Cerebellar cortex (tissue), 1 donor: ENCODE measurements at places on chromosomes 11 and 22.

GRCh38 chr11:13629779-13630178 lies 38.7 kb upstream of the FAR1 start:
- no peak for DNase-seq

DNA sequence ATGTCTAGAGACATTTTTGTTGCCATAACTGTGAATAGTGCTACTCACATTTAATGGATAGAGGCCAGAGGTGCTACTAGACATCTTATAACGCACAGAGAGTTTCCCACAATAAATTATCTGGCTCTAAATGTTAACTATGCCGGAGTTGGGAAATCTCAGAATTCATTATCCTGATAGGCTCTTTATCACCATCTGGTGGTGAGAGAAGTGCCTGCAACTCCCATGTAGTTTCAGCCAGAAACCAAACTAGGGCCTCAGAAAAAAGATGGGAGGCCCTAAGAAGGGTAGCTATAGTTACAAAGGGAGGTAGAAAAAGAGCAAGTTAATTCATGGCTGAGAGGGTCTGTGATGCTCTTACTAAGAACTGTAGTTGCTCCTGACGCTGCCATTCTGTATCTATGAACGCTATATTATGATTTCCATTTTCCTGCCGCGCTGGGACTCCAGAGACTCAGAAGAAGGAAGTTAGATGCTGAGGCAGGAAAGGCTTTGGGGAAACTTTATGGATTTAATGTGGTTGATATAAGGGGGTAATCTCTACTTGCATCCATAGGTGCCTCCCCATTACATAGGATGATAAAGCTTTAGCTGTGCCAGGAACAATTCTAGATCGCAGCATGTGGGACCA lies 22.9 kb upstream of the MRPL17 start:
- DNase-seq, result peak; percentile 66

DNA sequence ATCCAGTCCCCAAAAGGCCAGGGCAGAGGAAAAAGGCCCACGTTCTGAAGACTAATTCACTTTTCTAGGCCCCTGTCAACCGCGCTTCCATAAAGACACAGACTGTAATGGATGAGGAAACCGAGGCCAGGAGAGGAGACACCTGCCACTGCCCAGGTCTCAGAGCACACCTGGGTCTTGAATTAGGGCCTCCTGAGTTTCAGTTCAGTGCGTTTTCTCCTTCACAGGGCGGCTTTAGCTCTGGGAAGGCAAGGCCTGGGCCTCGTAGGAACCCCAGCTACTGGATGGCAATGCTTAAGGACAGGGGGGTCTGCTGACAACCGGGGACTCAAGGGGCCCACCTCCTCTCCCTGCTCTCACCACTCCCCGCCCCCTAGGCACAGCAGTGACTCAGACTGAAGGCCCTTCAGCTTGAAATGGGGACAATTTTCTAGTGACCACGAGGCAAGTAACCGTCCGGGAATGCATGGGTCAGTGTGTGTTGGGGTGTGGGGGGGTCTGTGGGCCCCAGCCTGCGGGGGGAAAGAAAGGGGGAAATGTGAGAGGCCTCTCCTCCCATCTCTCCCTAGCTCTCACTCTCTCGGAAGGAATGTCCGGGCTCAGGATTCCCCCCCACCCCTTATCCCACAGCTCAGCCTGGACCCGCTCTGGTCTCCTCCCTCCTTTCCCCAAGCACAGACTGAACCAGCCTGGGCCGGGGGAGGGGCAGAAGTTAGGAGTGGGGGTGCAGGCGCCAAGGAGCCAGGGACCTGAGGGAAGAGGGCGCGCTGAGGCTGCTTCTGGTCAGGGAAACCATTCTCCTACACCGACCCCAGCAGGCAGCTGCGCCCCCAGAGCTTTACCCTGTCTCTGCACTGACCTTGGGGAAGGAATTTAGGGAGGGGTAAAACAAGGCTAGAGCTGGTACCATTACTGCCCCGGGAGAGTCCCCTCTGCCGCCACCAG lies 17.2 kb downstream of the CREB3L1 start:
- peak; percentile 72 for DNase-seq

DNA sequence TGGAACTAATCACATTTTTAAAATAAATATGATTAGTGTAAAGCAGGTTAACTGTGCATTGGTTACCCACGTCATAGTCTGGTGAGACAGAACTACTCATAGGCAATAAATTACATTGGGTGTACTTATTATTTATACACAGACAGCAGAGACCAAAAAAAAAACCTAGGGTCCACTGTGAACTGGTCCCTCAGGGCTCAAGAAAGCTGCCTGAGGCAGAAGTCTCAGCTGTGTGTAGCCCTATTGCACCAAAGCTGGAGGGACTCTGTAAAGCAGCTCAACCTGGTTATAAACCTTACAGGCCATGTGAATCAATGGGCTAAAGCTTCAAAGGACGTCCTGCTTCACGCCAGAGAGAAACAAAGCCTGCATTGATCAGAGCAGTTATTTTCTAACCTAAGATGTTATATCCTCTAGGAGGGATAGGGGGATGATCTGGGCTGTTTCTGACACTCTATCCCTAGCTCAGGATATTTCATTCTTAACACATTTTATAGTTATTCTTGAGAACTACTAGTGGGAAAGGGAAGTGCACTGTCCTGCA lies 432.2 kb upstream of the ANO3 start:
- DNase-seq, result no peak

DNA sequence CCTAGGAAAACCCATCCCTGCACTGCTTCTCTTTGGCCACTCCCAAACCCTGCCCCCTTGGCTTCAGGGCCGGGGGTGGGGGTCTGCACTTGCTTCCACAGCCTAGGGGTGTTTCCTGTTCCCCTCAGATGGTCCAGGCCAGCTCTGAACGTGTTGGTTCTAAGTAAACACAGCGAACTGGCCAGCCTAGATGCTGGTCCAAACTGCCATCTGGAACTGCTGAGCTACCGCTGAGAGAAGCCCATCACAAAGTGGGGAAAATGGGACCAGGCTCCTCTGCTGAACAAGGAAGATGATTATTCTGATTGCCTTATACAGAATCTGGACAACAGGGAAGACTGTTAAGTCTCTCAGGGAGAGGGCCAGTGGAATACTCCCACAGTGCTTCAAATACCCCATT lies 23.5 kb upstream of the YPEL1 start:
- peak; percentile 88 for DNase-seq

DNA sequence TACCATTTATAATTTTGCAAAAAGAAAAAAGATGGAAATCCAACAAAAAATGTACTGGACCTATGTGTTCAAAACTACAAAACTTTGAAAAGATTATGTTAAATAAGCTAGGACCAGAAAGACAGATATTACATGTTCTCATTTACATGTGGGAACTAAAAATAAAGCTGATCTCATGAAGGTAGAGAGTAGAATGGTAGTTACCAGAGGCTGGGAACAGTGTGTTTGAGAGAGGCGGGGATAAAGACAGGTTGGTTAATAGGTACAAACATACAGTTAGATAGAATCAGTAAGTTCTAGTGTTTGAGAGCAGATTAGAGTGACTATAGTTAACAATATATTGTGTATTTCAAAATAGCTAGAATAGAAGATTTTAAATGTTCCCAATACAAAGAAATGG lies 71.6 kb downstream of the USP47 start:
- DNase-seq, result no peak

GRCh38 chr11:73365352-73366264 lies 10.6 kb upstream of the RELT start:
- DNase-seq, result peak; percentile 44

DNA sequence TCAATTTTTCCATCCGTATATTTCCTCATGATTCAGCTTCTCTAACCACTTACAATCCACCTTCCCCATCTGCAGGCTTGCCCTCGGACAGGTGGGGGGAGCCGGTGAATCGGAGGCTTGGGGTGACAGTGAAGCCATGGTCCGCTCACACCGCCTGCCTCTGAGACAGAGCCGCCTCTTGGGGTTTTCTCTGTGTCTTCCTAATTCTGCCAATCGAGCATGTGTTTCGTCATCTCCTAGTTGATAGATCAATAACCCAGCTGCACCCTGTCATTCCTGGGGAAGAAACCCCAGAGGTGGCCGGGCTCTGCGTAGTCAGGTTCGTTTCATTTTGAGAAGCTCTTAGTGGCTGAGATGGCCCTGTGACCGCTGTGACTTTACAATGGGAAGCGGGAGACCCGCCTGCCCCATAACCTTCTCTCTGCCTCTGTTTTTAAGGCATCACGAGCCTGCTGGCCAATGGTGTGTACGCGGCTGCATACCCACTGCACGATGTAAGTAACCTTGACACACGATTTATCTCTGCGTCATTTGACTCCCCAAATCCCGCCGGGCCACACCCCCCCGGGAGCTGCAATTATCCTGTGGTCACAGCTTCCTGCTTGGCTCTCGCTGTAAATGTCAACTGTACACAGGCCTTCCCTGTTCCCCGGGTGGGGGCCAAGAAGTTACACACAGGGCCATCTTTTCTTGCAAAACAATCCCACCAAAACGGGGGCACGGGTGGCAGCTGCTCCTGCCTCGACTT lies 33.3 kb downstream of the ANO1 start:
- no peak for DNase-seq

- DNase-seq, result no peak
Measured at GRCh38 chr11:66239511-66239910, 28.9 kb upstream of the RAB1B start.

DNA sequence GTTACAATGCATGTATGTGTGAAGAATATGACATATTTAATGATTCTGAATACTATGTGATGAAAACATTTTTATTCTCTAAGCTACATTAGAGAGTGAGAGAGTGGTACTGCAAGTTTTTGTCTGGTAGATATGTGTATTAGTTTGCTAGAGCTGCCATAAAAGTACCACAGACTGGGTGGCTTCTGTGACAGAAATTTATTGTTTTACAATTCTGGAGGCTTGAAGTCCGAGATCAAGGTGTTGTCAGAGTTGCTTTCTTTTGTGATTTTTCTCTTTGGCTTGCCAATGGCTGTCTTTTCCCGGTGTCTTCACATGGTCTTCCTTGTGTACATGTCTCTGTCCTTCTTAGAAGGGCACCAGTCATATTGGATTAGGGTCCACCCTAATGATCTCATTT lies 6.9 kb upstream of the OR10W1 start:
- DNase-seq, result no peak

DNA sequence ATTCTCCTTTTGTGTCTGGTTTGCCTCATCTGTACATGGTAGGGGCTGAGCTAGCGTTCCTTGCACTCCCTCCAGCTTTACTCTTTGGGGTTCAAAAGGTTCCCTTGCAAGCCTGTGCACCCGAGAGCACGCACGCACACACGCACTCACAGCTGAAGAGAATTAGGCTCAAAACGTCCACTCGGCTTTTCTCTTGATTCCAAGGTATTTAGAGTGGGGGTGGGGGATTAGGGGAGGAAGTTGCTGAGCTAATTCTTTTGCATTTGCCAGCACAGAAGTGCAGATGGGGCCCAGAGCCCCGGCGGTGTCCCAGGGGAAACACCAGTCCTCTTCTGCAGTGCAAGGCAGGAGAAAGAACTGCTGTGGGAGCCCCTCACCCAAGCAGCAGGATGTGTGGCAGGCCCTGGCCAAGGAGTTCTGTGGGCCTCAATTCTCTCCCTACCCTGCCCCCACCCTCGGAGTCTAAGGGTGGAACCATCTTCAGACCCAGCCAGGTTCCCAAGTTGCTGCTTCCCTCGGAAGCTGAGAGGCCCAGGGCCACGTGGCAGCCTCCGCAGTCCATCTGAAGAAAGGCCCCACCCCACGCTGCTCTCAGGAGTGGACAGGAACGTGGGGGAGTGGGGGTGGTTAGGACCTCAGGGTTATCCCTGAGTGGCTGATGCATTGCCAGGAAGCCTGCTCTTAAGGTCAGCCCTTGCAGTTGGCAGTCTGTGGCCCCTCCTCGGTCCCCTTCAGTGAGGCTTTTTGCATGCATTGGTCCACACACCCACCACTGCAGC lies 3.8 kb upstream of the KCNQ1OT1 start:
- no peak for DNase-seq

- no peak for DNase-seq
Measured at GRCh38 chr22:37284805-37285355, 2.6 kb downstream of the CYTH4 start.

- DNase-seq, result peak; percentile 76
Measured at GRCh38 chr11:84719935-84720577, 907.1 kb downstream of the DLG2 start.

GRCh38 chr11:39288011-39288410 lies 2171.4 kb downstream of the LRRC4C start:
- DNase-seq, result no peak

DNA sequence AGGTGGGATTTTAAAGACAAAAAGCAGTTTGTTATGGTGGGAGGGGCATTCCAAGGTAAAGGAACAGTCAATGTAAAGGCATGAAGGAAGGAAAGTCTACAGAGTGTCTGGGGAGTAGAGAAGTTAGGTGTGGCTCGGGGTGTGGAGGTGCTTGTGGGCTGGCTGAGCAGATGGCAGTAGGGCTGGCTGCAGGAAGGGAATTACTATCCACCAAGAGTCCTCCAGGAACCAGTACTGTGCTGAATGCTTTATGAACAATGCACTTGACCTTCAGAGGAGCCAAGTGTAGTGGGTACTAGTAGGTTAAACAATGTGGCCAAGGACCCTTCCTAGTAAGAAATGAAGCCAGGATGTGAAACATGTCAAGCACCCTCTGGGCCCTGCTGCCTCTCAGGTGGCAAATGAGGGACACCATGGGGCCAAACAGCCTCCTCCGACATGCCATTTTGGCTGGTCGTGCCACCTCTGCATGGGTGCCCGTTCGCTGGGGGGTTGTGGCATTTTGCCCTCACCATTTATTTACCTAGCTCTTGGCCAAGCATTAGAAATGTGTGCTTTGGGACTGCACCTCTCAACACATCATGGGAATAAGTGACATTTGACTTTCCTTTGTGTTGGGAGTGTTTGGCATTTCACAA lies 123.6 kb upstream of the TENM4 start:
- no peak for DNase-seq

DNA sequence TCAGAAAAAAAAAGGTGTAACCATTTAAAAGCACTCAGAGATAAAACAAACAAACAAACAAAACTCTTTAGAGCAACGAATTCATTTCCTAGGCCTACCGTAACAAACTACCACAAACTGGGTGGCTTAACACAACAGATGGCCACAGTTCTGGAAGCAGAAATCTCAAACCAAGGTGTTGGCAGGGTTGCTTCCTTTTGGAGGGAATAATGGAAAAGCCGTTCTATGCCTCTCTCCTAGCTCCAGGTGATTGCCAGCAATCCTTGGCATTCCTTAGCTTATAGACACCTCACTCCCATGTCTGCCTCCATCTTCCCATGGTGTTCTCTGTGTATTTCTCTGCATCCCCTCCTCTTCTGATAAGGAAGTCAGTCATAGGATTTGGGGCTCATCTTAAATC lies 200.4 kb downstream of the RAB38 start:
- DNase-seq, result peak; percentile 25

DNA sequence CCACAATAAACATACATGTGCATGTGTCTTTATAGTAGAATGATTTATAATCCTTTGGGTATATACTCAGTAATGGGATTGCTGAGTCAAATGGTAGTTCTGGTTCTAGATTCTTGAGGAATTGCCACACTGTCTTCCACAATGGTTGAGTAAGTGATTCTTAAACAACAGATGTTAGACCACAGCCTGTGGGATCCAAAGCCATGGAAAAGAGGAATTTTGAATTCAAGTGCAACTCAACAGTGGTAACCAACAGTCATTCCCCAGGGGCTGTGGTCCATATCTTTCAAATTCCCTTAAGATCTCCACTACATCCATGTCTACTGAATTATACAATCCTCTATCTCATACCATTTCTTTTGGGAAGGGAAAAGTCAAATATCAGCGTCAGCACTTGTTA lies 321.5 kb downstream of the LARGE1 start:
- DNase-seq, result no peak

- no peak for DNase-seq
Measured at GRCh38 chr11:122556605-122557004, 98.9 kb upstream of the UBASH3B start.
